Omental fat pad (tissue), 4 donors: ENCODE measurements at places on chromosomes 5 and 9.

- no peak for DNase-seq
Observed at GRCh38 chr5:72540759-72541438, 33.7 kb upstream of the ZNF366 start.

GRCh38 chr5:175681968-175682340, 24.1 kb downstream of the HRH2 start:
- DNase-seq: peak; percentile 20

DNA sequence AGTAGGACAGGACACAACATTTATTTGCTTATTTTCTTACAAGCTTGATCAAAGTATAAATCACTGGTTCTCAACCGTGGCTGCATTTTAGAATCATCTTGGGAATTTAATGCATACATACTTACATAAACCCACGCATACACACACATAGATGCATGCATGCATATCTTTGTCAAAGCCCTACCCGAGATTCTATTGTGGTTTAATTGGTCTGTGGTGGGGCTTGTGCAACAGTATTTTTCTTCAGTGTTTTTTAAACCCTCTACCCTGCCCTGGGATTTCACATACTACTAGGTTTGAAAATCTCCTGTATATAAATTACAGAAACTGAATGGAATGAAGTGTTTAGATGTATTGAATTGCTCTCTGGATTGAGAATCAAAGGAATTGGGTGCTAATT, 1166.2 kb downstream of the MAT2B start:
- no peak for DNase-seq

DNA sequence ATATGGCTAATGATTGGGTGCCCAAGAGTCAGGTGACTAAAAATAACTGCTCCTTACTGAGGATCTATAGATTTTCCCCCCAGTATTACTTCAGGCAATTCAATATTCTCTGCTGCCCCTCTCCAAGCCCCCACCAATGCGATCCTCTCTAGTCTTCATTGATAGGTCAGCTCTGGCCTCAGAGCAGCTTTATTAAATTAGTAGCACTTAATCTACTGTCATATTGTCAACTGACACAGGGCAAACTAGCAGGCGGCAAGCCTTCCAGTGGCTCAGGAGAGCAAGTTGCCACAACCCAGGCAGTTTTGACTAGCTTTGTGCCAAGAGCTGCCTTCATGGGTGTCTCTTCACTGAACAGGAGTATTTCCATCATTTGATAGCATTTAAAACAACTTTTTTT, 462.9 kb downstream of the BNC2 start:
- no peak for DNase-seq

GRCh38 chr5:14239951-14240350, 96.8 kb downstream of the TRIO start:
- no peak for DNase-seq

GRCh38 chr9:114504341-114505186, 709 bp downstream of the WHRN start:
- DNase-seq: no peak

- no peak for DNase-seq
Observed at GRCh38 chr5:125746917-125747316, 676.3 kb upstream of the GRAMD2B start.
